ENCODE measurements at places on chromosomes 12 and 14.

GRCh38 chr12:90745211-90745610, 209.8 kb downstream of the CCER1 start:
- DNase-seq: no peak

GRCh38 chr12:50659260-50659659, 104.6 kb upstream of the ATF1 start:
- DNase-seq: no peak

- DNase-seq: no peak
Observed at GRCh38 chr14:35154016-35154415, 31.7 kb downstream of the PRORP start.

DNA sequence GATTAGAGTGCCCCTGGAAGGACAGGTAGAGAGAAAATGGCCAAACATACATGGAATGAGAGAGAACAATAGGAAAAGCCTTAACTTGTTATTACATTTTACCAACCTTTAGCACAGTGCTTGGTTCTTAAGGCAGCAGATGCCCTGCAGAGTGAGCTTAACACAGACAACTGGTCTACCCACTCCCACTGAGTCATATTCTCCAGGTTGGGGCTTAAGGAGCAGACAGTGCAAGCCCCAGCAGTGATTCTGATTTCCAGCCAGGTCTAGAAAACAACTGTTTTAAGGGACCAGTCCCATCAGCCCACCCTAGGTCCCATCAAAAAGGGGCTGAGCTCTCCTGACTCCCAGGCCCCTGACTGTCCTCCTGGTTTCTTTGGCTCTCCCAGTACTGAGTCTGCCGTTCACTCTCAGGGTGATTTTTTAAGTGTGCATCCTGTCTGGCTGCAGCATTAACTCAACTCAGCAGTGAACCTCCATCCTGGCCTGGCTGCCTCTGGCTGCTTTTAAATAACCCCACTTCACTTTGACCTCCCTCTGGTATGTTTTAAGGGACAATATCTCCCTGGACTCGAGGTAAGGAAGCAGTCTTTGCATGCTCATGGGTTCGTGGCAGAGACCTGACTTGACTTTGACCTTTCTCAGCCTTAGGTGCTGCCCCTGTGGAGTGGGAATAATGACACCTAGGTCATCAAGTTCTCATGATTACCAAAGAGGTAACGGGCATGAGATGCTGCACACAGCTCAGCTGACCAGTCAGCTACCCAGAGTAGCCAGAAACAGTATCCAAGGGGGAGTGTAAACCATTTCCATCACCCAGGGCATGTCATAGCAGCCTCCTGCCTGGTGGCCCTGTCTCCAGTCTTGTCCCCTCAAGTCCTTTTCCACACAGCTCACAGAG, 210.7 kb upstream of the PWP1 start:
- no peak for DNase-seq

GRCh38 chr12:128076188-128076587, 190.8 kb upstream of the TMEM132C start:
- no peak for DNase-seq

DNA sequence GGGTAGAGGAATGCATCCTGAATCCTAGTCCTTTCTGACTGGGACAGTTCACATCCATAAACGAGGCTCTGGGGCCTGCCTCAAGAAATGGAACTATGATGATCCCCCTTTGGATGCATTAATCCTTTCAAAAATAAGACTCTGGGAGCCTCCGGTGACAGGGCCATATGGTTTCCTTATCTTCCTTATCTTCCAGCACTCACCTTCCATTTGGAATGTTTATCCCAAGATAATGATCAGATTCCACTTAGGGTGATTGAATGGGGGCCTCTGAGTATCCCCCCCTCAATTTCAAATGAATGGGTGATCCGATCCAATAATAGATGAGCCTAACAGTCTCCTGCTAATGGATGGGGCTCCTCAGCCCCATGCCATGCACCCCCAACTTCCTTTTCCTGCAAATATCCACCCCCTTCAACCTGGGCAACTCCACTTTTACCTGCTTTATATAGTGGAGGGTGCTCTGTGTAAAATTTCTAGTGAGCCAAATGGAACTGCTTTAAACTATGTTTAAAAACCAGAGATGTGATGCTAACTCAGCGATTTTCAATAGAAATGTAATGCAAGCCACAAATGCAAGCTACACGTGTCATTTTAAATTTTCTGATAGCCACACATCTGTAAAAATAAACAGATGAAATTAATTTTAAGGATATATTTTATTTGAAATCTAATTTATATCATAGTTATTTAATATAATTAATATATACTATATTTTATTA, 157.8 kb downstream of the ZFP36L1 start:
- DNase-seq: no peak

- DNase-seq: no peak
Observed at GRCh38 chr14:106506881-106507305, 980.5 kb downstream of the TMEM121 start.

DNA sequence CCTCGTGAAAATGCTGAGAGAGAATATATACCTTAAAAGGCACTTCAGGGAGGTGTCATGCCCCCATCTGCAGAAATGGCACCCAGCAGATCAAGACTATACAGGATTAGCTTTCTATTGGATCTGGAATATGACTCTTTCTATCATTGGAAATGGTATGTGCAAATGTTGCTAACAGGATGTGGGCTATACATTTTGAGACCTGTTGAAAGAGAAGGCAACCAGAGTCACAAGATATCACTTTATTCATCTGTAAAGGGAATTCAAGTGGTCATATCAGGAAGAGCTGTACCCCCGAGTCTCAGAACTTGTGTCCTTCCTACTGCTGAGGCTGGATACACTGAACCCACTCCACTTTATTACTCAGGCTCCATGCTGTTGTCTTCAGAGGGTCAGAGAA, 46.1 kb upstream of the FRMD6 start:
- no peak for DNase-seq

DNA sequence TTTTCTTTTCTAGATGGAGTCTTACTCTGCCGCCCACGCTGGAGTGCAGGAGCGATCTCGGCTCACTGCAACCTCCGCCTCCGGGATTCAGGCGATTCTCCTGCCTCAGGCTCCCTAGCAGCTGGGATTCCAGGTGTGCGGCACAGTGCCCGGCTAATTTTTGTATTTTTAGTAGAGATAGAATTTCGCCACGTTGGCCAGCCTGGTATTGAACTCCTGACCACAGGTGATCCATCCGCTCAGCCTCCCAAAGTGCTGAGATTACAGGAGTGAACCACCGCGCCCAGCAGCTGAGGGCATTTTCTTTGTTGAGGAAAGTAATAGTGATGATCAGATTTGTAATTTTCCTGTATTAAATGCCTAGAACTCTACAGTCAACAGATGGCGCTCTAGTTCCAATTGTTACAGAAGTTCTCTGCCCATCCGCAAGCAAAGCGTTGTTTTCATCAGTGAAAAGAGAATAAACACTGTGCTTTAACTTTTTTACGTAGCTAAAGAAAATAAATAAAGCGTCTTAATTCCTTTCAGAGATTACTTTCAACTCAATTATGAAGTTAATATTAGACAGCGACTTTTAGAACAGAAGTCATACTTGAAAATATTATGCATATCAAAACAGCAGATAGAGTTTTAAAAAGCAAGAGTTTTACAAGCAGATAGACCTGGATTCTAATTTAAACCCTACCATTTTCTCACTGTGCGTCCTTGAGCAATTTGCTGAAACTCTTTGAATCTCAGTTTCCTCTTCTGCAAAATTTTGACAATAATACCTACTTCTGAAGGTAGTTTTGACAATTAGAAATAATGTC, 335.1 kb downstream of the DUSP6 start:
- peak; percentile 73 for DNase-seq

DNA sequence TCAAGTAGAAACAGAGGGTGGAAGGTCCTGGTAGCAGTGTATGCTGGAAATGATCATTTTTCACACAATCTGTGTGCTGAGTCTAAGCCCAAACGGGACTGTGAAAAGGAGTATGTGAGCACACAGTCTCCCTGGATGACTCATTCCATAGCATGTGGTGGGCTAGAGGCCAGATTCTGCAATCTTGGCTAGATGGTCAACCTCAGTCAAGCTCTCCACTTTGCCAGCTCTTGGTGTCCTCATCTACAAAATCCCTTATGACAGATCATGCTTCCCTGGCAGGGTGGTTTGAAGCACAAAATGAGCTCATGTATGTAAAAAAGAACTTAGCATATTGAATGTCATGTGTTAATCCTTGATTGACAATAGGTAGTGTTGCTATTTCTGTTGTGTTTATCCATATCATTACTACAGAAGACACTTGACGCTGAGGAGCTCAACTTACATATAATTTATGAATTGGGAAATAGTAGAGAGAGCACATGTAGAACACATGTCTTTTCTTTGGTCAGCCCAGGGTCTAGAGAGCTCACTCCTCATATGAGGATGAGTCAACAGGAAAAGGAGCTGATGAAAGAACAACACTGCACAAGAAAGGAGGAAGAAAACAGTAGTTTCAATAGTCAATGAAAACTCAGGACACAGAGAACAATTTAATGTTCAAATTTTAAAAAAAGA, 517.5 kb downstream of the BCL11B start:
- peak; percentile 57 for DNase-seq

- DNase-seq: no peak
Observed at GRCh38 chr12:94969424-94969823, 34.1 kb downstream of the NDUFA12 start.

DNA sequence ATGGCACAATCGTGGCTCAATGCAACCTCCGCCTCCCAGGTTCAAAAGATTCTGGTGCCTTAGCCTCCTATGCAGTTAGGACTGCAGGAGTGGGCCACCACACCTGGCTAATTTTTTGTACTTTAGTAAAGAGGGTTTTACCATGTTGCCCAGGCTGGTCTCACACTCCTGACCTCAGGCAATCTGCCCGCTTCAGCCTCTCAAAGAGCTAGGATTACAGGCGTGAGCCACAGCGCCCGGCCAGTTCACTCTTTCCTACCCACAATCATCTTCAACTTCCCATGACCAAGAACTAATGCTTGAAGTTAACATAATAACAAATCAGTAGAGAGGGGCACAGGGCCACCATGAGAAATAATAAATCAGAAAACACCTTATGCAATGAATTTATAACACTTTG, 82.4 kb downstream of the HECTD1 start:
- no peak for DNase-seq

- no peak for DNase-seq
Observed at GRCh38 chr12:53806721-53807120, 54.9 kb upstream of the CISTR start.

- no peak for DNase-seq
Observed at GRCh38 chr14:92668276-92668973, 80.0 kb downstream of the LGMN start.

- DNase-seq: peak; percentile 52
Observed at GRCh38 chr12:7907009-7907408, 29.0 kb downstream of the SLC2A3 start.

DNA sequence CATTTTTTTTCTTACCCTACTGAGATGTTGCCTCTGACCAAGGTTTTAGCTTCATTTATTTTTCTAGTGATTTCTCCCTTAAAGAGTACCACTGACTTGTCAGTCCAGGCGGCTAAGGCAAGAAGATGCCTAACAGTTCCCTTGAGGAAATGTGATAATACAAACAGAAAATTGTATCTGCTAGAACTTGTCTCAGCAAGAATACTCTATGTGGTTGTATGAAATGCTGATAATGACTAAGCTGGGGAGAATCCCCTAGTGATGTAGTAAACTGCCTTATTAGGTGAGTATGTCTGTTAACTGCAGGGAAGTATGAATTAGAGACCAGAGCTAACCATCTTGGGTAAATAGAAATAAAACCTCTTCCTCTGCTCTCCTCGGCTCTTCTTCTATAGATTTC, 6.7 kb downstream of the C12orf54 start:
- DNase-seq: no peak

- DNase-seq: peak; percentile 14
Observed at GRCh38 chr14:31510222-31510621, 22.4 kb upstream of the GPR33 start.

DNA sequence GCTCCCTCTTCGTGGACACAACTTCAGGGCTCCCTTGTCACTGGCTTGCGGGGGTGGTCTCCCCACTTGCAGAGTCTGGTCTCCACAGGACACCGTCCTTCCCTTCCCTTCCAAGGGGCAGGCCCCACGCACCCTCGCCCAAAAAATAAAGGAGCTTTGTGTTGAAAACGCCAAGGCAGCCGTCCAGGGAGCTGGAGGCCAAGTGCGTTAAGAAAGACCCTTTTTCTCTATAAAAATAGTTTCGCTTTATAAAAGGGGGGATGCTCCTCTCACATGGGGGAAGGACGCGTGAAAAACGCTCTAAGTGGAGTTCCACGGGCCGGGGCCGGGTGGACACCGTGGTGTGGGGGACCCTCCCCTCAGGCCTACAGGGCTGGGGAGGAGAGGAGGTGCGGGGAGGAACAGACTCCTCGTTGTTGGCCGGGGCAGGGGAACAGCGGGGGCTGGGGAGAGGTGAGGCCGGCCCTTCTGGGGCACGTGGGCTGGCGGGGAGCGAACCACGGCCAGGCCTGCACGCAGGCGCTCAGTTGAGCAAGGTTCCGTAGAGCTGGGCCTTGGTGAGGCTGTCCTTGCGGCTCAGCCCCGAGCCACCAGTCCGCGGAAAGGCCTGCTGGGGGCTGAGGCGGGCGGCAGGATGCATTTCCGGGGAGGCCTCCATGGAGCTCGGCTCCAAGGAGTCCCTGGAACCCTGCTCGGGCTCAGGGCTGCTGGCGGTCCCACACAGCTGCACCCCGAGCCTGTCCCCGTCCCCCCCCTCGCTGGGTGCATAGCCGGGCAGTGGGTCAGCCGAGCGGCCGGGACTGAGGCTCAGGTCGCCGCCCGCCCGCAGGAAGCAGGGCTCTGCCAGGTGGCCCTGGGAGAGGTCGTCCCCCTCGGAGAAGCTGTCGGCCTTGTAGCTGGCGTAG, 49.5 kb downstream of the BEGAIN start:
- DNase-seq: no peak

DNA sequence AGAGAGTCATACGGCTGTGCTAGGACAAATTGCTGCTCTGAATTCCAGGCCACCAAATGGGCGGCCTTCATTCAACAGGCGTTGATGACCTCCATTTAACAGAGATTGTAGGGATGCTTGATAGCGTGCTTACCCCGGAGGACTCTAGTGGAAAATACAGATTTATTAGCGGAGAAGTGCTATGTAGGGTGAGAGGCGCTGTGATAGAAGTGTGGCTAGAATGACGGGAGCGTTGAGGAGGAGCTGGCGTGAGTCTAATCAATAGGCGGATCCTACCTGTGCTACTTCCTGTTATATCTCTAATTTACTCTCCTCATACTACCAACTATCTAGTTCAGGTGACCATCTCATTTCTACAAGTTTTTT, 668 bp downstream of the MRPS35 start:
- peak; percentile 0 for DNase-seq

DNA sequence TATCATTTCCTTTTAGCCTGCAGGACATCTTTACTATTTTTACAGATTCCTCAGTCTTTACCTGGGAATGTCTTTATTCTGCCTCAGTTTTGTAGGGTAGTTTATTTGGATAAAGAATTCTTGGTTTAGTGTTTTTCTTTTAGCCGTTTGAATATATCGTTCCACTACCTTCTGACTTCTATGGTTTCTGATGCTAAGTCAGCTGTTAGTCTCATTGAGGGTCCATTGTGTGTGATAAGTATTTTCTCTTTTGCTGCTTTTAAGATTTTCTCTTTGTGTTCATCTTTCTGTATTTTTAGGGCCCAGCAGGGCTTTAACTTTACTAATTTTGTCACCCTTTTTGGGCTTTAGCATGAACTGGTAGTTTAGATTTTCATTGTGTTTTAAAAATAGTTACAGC, 113.5 kb downstream of the MNAT1 start:
- no peak for DNase-seq

- DNase-seq: no peak
Observed at GRCh38 chr14:48704639-48705038, 881.5 kb downstream of the RPS29 start.

GRCh38 chr12:5260086-5260485, 171.8 kb upstream of the NTF3 start:
- no peak for DNase-seq

- DNase-seq: no peak
Observed at GRCh38 chr12:105453316-105453715, 122.8 kb downstream of the C12orf75 start.

GRCh38 chr12:81450920-81451739, 308.0 kb downstream of the PPFIA2 start:
- peak; percentile 30 for DNase-seq
